ENCODE measurements at places on chromosomes 2 and 18.

DNA sequence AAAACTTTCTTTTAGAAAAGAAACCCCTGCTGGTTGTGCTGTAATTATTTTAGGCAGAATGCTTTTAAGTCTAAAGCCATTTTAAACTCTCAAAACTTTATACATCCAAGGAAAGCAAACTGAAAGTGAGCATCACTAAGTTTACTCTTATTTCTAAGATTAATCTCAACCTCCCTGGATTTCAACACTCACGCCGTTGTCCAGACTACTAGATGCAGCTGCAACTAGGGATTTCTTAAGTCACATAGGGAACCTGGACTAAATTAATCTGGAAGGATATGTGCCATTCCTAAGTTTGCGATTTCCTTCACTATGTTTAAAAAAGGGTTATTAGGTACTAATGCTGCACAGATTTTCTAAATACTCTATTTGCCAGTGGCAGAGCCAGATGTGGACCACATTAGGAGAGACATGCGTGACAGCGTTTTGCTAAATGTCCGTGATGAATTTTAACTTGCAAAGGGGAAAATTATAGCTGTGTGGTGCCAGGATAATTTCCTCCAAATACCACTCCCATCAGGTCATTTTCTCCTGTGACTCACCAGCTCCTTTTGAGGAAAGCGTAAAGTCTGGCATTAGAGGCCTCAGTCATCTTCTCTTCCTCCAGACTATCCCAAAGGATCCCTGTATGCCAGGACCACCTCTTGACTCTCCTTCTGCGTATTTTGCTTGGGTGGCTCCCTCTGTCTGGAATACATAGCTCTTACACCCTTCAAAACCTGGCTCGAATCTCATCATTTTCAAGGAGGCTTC, 143.7 kb downstream of the ATL2 start:
- H3K27ac ChIP-seq, result no peak overlapping the region
- H3K36me3 ChIP-seq, result no peaks in the 10 kb centered on the region
- no peaks in the 10 kb centered on the region for H3K4me1 ChIP-seq
- DNase-seq, result no peak
- H3K4me3 ChIP-seq, result no peak overlapping the region

DNA sequence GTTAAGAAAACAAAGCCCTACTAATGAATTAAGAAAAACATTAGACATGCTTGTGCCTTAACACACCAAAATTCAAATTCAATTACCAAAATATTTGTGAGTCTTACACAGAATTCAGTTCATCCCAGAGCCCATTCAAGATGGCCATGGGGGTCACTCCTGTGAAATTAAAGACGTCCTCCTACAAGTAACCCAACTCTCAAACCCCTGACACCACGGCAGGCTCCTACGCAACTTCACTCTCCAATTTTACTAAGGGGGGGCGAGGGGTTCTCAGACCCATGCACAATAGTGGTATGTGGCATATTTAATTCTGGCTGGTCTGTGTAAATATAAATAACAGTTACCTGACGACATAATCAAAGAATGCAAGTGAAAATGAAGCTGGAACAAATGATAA, 5.0 kb downstream of the ZNF516 start:
- H3K27me3 ChIP-seq, result no peaks in the 10 kb centered on the region
- H3K4me1 ChIP-seq, result peaks cover 38% of the 10 kb centered on the region
- H3K4me3 ChIP-seq, result no peak overlapping the region
- DNase-seq, result no peak

- peak overlapping the region; percentile 85 for H3K27ac ChIP-seq
- peaks cover 70% of the 10 kb centered on the region for H3K4me1 ChIP-seq
- H3K4me3 ChIP-seq, result no peak overlapping the region
- no peaks in the 10 kb centered on the region for H3K36me3 ChIP-seq
- no peaks in the 10 kb centered on the region for H3K27me3 ChIP-seq
- no peak for DNase-seq
Measured at GRCh38 chr2:30412684-30413570, 34.1 kb upstream of the LCLAT1 start.

DNA sequence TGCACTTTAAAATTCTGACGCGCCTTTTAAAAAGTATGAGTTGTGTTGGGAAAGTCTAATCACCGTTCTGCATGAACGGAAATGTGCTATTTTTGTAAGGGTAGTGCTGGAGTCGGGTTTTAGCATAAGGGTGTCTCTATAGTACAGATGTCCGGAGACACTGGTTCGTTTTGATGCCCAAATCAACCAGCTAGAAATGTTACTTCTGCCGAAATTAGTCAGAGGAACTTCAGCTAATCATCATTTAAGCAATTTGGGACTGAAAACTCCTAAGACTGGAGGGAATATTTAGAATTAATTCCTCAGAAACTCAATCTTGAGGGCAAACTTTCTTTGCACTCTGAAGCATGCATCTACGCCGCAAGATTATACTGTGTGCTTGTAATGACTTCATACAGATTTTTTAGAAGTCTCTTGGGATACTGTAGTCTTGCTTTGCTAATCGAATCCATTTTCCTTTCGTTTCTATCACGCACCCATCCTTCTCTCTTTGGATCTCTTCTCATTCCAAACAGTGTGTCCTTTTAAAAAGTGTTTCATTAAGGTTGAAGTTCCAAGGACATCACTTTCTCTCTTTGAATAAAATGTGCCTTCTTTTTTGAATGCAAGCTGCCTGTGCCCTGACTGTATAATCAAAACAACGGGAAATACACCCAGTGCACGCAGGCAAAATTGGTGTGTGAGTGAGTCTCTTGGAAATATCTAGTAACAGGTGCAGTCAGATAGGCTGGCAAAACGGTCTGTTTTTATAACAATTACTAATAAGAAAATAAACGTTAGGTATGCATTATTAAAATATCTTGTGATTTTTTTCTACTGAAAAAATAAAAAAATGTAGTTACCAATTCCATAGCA, 270.9 kb upstream of the TCF4 start:
- H3K4me3 ChIP-seq, result no peak overlapping the region
- DNase-seq, result no peak
- no peaks in the 10 kb centered on the region for H3K36me3 ChIP-seq
- H3K4me1 ChIP-seq, result peaks cover 5% of the 10 kb centered on the region
- H3K27ac ChIP-seq, result no peak overlapping the region

GRCh38 chr2:7969756-7970515, 711.9 kb upstream of the ID2 start:
- no peaks in the 10 kb centered on the region for H3K36me3 ChIP-seq
- no peaks in the 10 kb centered on the region for H3K4me1 ChIP-seq
- H3K27me3 ChIP-seq, result no peaks in the 10 kb centered on the region
- no peak overlapping the region for H3K27ac ChIP-seq
